ENCODE measurements at places on chromosomes 2 and 18. TPM values are rescaled to one million over a fixed set of nuclear protein-coding genes. Genes with fewer than 3 reads are reported as not detected.

Gene CTLA4
- total RNA-seq, result not detected

- no peaks in the 10 kb centered on the region for H3K27me3 ChIP-seq
- H3K4me1 ChIP-seq, result no peaks in the 10 kb centered on the region
- no peak for DNase-seq
- no peaks in the 10 kb centered on the region for H3K36me3 ChIP-seq
Measured at GRCh38 chr2:46530639-46531038, 51.3 kb downstream of the TMEM247 start.

GRCh38 chr2:109069331-109070194 is 59.4 kb upstream of the SH3RF3 start:
- no peaks in the 10 kb centered on the region for H3K27me3 ChIP-seq
- no peaks in the 10 kb centered on the region for H3K4me1 ChIP-seq
- no peak for DNase-seq
- no peaks in the 10 kb centered on the region for H3K36me3 ChIP-seq
- no peak overlapping the region for H3K4me3 ChIP-seq
- H3K27ac ChIP-seq, result no peak overlapping the region

DNA sequence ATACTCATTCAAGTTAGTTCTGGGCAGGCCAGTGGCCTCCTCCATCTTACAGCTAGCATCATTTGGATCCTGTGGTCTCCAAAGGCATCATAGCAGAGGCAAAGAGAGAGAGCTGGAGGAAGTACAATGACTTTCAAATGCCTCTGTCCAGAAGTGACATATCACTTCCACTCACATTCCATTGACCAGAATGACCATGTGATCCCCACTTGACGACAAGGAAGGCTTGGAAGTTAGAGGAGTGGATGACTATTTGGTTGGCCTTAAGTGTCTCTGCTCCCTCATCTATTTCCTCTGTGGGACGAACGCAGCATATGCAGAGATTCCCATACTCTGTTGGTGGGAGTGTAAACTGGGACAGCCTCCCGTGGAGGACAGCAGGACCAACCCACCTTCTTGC is 27.8 kb upstream of the MLPH start:
- no peaks in the 10 kb centered on the region for H3K36me3 ChIP-seq
- DNase-seq, result no peak
- no peak overlapping the region for H3K4me3 ChIP-seq
- no peaks in the 10 kb centered on the region for H3K27me3 ChIP-seq
- H3K27ac ChIP-seq, result no peak overlapping the region

GRCh38 chr2:85792783-85793441 is 39.1 kb downstream of the ATOH8 start:
- no peak overlapping the region for H3K4me3 ChIP-seq
- peak overlapping the region; percentile 82 for H3K27ac ChIP-seq
- peak; percentile 69 for DNase-seq
- peaks cover 43% of the 10 kb centered on the region for H3K4me1 ChIP-seq

GRCh38 chr2:12284037-12284436 is 432.7 kb upstream of the TRIB2 start:
- no peaks in the 10 kb centered on the region for H3K27me3 ChIP-seq
- H3K27ac ChIP-seq, result no peak overlapping the region
- H3K36me3 ChIP-seq, result no peaks in the 10 kb centered on the region
- no peak for DNase-seq

GRCh38 chr2:98280376-98281102 is 65.7 kb upstream of the CNGA3 start:
- H3K4me3 ChIP-seq, result no peak overlapping the region
- no peak for DNase-seq
- H3K4me1 ChIP-seq, result no peaks in the 10 kb centered on the region
- H3K27me3 ChIP-seq, result no peaks in the 10 kb centered on the region
- no peaks in the 10 kb centered on the region for H3K36me3 ChIP-seq

Gene CD207
- 0.27 TPM for total RNA-seq

Gene CD226
- total RNA-seq, result 0.36 TPM
